HS-27A (cell line): ENCODE measurements at places on chromosomes 1 and 21.

- no peak for DNase-seq
Observed at GRCh38 chr1:79532555-79532954, 526.0 kb upstream of the ADGRL4 start.

GRCh38 chr1:17831597-17831996 is 76.5 kb downstream of the ACTL8 start:
- no peak for DNase-seq

- DNase-seq, result no peak
Observed at GRCh38 chr1:61102041-61102440, 19.7 kb downstream of the NFIA start.

GRCh38 chr1:5720484-5720883 is 271.7 kb downstream of the NPHP4 start:
- DNase-seq, result no peak

DNA sequence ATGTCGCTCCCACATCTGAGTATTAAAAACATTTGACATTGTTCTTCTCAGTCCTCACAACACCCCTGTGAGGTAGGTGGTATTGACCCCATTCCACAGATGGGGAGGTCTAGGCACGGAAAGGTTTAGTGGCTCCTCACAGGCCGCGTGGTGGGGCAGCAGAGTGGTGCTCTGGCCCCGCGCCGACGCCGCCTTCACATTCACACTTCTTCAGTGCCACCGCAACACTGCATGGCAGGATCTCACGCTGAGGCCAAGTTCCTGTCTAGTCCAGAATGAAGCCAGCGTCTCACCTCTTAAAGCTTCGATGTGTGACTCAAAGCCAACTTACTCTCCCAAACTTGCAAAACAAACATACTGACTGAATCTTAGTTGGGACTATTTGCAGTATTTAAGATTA is 12.1 kb downstream of the ICMT start:
- DNase-seq, result no peak

DNA sequence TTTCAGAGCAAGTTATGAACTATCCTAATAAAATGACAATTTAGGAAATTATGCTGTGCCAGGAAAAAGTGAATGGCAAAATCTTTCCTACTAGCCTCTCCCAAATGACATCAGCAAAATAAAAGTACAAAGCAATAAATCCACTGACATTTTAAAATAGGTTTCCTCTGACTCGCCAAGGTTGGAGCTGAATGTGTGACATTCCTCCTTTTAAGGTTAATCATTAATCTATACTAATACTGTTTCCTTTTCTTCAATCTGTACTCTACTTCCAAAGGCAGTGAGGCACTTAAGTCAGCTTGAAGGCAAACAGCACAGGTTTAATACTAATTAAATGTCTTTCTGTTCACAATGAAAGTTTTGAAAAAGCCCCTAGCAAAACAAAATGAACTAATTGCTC is 15.7 kb downstream of the RNF19B start:
- DNase-seq, result no peak

DNA sequence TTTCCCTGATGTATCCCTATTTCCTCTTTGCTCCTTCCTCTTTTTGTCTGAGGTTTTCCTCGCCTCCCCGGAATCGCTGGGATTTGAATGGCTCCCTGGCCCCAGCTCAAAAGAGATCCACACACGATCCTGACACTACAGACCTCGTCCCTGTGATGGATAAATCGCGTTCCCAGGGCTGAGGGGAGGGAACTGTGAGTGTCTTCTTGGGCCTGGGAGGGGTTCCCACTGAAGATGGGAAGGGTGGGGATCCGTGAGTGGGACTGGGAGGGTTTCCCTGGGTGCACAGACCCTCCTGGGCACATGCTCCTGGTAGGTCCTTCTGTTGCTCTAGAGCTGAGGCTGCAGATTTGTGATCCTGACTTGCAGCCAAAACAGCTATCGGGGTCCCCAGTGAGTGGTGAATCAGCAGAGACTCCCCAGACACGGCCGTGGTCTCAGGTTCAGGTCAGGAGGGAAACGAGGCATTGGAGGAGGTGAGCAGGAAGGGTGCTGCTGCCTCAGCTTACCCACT is 591.0 kb downstream of the PTPRU start:
- no peak for DNase-seq

DNA sequence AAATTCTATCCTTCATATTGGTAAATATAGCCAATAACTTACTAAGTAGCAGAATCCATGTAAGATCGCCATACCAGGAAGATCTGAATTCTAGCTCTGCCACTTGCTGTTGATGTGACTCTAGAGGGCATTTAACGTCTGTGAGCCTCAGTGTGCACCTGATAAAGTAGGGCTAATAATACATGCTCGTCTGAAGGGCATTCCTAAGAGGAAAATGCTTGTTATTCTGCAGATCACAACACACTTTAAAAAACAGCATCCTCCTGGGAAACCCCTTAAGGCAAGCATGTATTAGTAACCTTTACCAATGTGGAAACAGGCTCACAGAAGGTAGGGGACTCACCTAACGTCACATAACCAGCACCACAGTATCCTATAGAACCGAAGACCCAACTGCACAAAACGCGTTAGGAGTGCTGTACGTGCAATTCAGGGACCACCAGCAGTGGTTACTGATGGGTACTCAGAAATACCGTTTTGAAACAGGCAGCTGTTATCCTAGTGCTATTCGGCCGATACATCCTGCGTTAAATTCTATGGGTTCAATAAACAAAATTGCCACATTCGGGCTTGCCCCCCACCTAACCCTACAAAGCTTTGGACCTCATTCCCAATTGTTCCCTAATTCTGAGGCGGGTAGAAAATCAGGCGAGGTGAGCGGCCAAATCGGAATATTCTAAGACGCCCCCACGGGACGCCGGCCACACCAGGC is 758 bp downstream of the DEPDC1 start:
- no peak for DNase-seq

DNA sequence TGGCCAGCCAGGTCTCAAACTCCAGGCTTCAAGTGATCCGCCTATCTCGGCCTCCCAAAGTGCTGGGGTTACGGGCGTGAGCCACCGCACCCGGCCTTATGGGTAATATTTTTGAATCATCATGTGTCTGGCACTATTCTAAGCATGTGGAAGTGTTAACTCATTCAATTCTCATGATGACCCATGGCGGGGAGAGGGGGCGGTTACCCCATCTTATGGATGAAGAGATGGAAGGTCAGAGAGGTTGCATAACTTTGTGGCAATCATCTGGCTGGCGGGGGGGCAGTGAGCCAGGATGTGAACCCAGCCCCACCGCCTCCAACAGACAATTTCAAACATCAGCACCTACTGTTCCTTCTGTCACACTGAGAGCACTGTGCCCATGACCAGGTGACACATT is 11.5 kb upstream of the TAS1R2 start:
- no peak for DNase-seq

GRCh38 chr21:44482581-44483287 is 27.4 kb downstream of the LRRC3 start:
- DNase-seq, result no peak

- no peak for DNase-seq
Observed at GRCh38 chr1:76727520-76727919, 139.8 kb upstream of the ST6GALNAC5 start.

GRCh38 chr1:40676501-40676900 is 11.0 kb upstream of the RIMS3 start:
- no peak for DNase-seq

DNA sequence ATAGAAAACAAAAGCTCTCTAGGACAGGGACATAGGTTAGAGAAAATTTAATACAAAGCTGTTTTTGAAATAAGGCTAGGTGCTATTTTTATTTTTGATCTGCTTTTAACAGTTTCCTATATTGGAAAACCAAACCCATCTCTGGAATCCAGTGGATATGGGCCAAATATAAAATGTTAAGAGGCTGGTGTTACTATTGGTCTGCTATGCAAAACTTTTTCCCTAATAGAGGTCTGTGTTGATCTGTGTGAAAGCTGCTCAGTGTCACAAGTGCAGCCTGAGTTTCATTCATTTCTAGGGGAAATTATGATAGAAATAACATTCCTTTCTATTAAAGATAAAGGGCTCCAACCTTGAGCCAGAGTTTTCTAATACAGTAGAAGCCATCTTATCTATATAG is 116.4 kb downstream of the OLFML2B start:
- no peak for DNase-seq

- DNase-seq, result no peak
Observed at GRCh38 chr1:19689856-19690255, 25.2 kb downstream of the HTR6 start.

DNA sequence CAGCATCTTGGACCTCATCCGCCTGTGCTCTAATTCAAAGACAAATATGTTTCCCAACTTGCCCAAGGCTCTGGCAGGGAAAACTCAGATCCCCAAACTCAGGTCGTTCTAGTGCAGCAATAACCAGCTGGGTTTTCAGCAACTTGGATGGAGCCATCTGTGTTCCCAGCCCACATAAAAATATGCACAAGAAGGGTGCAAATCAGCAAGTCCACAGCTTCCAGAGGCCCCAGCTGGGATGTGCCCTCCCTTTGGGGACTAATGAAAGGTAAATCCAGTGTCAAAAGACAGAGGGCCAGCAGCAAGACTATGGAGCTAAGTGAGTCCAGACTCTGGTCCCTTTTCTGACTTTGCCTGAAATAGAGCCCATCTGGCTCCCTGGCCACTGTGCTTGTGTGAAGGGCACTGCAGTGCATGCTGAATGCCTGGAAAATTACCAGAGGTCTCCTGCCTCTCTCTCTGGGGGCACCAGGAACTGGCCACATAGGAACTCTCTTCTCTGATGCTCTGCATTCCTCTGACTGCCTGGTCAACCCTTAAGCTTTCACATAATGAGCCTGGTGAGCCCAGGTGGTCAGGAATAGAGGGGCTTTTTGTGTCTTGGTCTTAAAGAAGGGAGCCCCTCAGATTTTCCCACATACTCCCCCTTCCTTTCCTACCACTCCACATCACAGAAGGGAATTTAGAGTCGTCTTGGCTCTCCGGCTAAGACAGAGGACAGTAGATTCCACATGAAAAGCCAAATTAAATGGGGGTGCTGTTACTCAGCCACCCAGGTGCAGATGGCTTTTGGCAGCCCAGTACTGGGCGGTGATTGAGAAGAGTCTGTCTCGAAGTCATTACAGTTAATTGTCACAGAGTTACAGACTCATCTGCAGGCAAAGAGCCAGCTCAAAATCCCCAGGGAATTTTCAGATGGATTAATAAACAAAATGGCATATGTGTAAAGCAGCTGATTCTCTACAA is 88.1 kb upstream of the C1orf21 start:
- DNase-seq, result no peak

DNA sequence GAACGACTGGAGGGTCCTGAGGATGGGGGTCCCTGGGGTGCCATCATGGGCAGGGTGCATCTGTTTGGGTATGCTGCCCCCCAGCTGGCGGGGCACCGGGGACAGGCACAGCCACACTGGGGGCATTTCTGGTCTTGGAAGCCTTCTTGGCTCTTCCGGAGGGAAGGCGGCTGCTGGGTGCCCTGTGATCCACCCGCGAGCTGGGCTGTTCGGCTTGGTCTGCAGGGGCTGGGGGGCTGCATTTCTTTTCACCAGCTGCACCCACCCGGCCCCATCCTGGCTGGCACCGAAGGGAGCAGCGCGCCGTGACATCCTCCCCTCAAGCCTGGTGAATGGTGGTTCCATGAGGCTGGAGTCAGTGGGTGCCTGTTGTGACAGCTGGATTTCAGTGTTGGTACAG is 12.2 kb downstream of the FAAP20 start:
- DNase-seq, result no peak
